Activated CD4-positive, alpha-beta T cell treated with anti-CD3 and anti-CD28 coated beads for 36 hours (primary cell): ENCODE measurements at places on chromosomes 7 and 10.
A peak's percentile ranks its signal among the peaks of the same experiment; 100 is the strongest.

GRCh38 chr7:102912742-102913141 lies at the start of gene LRRC17:
LRRC17 (plus strand) TSS chr7:102913000; CDS start chr7:102933914, 20,914 bp downstream.
- no peak for DNase-seq

- DNase-seq = no peak
These were observed 797.9 kb downstream of the LRMDA start for GRCh38 chr10:76229341-76229740.

DNA sequence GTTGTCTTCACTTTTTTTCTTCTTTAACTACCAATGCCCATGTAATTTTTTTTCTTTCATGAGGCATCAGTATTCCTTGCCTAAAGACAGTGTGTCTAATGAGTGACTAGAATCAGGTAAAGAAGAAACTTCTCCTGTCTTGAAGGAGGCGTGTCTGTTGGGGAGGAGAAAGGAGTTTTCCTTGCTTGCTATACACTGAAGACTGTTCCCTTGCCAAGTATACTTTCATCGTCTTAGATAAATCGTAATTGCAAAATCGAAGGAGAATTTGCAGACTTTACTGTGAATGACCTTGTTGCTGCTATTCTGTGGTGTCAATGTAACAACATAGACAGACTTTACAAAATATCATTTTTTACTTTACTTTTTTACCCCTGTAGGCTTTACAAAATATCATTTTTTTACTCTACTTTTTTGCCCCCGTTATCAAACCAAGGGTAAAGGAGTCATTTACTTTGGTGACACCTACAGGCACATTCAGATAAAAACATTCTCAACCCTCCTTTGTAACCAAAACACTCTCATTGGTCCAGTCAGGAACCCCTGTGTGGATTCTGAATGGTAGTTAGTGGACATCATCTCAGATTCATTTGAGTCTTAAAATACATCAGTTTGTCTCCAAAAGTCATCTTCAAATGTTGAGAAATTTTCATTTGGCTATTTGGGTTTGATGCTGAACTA lies 232.4 kb downstream of the AHR start:
- no peak for DNase-seq

GRCh38 chr7:116528008-116528789 lies 3.4 kb downstream of the CAV1 start:
- no peak for DNase-seq

DNA sequence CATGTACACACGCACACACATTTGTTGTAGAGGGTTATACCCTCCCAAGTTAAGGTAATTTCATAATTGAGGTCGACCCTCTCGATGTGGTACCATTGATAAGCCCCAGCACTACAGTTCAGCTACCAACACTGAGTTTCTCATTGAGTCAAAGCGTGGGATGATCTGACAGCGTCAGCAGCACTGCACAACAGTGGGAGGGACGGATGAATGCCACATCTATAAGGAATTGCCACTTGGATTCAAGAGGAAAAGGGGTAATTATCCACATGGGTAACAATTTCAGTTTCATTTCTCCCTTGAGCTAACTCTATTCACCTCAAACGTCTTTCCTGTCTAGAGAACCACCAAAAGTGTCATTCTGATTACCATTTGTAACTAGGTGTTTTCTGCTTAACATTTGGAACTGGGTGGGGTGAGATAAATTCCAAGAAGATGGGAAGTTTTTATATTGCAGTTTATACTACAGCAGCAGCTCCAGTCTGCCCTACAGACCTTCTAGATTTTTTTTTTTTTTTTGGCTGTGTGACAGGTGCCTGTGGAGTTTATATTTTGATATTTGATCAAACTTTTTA lies 342.9 kb downstream of the AUTS2 start:
- no peak for DNase-seq

- no peak for DNase-seq
These were observed 305.1 kb upstream of the CSTF2T start for GRCh38 chr10:52004342-52004949.

DNA sequence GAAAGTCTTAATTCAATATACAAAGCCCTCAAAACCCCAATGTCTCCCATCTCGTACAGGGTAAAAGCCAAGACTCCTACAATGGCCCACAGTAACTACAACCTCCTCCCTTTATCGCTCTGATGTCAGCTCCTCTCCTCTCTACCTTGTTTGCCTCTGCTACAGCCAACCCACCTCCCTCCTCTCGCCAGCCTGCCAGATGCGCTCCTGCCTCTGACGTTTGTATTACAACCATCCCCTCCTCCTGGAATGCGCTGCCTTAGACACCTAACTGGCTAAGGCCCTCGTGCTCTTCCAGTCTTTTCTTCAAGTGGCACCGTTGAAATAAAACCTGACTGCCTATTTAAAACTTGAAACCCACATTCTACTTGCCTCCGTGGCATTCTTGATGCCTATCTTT lies 115.3 kb upstream of the MYO3A start:
- no peak for DNase-seq

DNA sequence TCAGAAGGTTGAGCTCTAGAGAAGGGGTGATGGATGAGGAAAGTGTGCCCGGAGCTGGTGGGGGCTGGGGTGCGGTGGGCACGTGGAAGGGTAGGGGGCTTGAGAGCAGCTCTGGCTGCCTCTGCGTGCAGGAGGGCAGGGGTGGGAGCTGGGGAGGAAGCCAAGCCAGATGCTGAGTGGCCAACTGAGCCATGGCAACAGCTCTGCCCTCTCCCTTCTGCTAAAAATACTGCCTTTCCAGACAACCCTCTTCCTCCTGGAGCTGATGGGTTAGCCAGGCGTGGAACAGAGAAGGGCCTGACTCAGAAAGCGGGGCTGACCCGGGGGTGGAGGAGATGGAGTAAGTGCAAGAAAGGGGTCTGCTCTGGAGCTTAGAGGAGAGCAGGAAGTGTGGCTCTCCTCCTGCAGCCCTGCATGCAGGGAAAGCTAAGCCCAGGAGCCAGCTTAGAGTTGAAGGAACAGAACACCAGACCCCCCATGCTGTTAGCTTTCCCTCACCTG lies 114.6 kb upstream of the AGK start:
- no peak for DNase-seq

DNA sequence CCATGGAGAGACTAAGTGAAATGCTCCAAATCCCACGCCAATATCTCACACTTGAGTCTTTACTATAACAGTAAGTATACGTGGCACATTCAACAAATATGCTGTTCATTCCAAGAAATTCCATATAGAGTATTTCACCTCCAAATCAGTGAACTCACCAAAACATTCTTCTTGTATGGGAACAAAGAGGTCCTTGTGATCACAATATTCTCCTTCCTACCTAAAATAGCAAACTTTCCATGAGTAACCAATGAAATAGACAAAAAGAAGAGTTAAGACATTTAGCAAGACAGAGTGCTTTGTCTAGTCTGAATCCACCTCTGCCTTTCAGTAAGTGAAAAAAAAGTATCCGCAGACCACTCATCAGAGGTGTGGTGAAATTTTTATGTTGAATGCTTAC lies 77.3 kb upstream of the NXPH1 start:
- no peak for DNase-seq

DNA sequence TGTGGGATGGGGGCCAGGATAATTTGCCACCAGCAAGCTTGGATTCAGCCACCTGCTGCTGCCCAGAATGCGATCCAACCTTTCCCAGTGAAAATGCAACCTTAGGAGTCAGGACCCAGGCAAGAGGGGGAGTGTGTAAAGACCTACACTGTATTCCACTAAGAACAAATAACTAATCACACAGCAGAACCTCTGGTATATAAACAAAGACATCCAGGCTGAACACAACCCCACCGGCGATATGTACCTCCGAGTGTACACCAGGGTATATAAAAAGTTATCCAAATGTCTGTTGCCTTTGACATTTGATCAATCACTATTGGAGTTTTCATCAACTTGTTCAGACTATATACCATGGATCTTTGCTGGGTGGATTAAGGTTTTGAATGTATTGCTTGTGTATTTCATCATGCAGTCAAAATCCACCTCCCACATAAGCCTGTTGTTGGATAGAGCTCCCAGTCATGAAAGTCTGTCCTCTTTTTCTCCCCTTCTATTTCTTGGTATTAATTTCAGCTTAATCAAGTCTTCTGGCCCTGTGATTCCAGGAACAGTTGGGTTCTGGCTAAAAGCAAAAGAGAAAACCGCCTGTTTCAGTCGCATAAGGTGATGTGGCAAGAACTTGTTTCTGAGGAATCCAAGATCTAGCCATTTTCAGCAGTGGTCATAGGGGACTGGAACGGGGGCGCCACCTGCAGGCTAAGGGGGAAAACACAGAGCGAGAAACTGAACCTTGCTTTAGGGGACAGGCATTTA lies 290.7 kb downstream of the CCDC3 start:
- DNase-seq = peak; percentile 92

DNA sequence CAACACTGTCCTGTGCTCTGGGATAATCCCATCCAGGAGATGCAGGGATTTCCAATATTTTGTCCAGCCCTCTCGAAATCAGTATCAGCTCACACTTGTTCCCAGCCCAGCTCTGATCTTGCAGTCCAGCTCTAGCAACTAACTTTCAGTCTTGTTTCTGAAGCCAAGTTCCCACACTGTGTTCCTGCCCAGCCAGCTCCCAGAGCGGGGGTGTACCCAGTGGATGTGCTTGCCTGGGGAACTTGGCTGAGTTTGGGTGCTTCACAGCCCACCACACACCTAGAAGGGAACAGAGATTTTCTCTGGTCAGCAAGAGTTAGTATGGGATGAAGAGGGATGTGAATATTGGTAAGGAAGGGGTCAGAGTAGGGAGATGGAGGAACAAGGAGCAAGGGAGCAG lies 57.5 kb upstream of the RAPGEF5 start:
- no peak for DNase-seq

DNA sequence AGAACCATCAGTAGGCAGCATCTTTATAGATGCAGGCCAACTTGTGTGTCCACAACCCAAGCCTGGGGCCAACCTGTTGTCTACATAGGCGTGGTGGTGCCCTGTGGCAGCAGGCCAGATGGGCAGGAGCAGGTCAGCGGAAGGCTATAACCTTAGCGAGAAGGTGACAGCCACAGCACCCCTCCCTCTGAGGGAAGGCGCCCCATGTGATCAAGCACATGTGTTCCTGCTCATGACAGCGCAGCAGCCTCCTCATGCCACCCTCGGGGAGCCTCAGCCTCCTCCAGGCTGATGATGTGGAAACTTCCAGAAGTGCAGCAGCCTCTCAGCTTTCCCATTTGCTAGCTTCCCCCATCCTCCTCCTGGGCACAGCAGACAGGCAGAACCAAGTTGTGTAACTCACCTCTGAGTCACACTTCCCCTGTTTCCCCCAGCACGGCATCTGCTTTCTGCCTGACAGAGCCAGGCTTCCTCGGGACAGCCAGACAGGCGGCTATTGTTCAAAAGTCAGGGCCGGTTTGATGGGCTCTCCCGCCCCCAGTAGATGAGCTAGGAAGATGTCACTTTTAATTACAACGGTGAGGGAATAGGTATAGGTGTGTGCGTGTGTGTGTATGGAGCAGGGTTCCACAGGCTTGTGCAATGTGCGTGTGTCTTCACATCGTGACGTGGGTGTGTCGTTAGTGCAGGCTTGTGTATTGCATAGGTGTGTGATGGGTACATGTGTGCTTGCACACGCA lies 312.0 kb upstream of the ZMIZ1 start:
- peak; percentile 66 for DNase-seq

DNA sequence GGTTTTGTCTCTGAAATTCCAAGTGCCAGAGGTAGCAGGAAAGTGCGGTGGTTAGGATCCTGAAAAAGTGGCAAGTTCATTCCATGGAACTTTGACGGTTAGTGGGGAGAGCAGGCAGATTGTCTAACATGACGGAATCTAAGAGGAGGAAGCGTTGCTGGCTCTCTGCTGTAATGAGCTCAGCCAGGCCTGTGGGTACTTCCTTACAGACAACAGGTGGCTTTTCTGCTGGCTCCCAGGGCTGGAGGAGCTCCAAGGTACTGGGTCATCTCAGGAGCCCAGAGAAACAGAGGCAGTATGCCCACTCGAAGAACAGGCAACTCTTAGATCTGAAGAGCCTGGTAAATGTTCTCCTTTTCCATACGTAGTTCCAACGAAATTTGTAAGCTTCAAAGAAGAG lies 3.1 kb upstream of the AIFM2 start:
- no peak for DNase-seq

DNA sequence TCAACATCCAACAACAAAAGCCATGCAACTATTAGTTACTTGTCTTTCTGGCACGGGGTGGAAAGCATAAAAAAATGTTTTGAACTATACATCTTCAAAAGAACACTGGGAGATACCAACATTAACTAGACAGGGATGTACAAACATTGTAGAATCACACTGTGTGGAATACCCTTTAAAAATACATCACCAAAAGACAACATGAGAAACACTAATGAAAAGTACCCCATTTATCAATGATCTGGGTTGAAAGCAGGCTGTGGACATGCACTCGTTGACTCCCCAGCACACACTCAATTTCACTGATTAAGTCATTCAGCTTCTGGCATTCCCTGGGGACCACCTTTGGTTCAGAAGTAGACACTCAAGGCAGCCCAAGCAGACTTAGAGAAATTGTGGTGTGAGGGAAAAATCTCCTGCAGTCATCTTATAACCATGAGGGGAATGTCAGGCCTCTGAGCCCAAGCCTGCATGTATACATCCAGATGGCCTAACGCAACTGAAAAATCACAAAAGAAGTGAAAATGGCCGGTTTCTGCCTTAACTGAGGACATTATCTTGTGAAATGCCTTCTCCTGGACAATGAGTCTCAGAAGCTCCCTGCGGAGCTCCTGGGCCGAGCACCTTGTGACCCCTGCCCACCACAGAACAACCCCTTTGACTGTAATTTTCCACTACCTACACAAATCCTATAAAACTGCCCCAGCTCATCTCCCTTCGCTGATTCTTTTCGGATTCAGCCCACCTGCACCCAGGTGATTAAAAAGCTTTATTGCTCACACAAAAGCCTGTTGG lies 53.0 kb downstream of the CACUL1 start:
- DNase-seq = no peak

DNA sequence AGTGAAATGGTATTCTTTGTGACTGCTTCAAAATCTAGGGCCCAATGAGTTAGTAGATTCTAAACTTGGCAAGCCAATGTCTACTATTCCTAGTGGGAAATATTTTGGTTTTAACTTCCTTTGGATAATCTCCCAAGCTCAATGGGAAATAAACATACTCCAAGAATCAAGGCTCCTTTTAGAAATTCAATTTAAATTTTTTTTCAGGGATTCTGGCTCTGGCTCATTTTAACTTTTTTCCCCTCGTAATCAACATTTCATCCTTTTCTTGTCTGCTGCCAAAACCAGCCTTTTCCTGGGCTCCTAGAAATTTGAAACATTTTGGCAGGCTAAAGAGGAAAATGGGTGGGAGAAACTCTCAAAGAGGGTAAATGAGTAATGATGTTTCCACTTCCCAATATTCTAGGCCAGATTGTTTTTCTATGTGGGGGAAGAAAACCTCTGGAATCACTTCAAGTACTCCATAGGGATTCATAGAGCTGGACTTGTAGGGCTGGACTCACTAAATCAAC lies 85.6 kb upstream of the AGR3 start:
- DNase-seq = no peak

GRCh38 chr7:42726066-42726785 lies 185.6 kb downstream of the C7orf25 start:
- DNase-seq = no peak

- no peak for DNase-seq
These were observed 77.3 kb downstream of the SEMA3A start for GRCh38 chr7:84117304-84117703.
